Left lobe of liver (tissue), 2 donors: ENCODE measurements at places on chromosomes 13 and 19. TPM values are rescaled to one million over a fixed set of nuclear protein-coding genes. Genes with fewer than 3 reads are reported as not detected.

Gene KLK2
- not detected for total RNA-seq

Gene C3
- 11,297 TPM for total RNA-seq

DNA sequence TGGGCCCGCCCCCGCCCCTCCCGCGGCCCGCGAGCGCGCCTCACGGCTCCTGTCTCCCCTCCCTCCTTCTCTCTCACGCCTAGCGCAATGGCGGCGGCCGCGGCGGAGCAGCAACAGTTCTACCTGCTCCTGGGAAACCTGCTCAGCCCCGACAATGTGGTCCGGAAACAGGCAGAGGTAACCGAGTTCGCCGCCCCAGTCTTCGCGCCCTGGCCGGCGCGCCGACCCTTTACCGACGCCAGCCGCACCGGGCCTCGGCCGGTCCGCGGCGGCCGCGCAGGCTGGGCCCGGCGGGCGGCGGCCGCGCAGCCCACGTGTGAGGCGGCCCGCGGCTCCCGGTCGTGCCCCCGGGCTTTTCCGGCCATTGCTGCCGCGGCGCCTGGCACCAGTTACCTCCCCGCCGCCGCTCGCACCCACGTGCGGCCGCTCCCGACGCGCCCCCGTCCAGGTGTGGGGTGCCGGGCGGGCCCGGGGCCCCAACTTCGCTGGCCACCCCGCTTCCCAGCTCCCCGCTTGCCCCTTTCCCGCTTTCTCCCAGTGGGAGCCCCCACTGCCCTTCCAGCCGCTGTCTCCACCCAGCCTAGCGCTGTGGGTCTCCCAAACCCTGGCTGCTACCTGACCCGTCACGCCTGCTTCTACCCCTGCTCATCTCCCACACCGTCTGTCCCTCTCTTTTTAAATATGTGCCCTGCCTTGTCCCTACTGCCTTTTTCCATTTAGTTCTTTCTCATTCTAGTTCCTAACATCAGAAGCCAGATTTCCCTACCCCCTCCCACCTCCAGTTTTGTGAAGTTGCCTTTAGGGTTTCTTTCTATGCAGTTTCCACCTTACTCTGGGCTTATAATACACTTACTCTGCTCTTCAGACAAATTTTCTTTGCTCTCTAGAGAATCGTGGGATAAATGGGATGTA is 23.4 kb downstream of the IPO5 start:
- no peak for DNase-seq

DNA sequence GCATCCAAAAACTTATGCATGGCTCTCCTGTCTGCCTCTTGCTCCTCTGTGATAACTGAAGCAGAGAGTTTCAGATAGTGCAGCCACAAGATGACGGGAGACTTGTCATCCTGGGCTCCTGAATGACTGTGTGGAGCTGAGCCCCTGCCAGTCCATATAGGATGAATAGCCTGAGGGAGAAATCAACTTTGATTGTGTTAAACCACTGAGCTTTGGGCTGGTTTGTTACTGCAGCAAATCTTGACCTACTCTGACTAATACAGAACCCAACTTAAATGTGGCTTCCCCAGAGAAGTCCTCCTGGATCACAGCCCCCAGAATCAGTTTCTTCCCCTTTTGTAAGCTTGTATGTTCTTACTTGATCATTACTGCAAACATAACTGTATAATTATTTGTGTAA is 11.2 kb upstream of the ATG4D start:
- DNase-seq, result no peak

GRCh38 chr13:34772881-34773280 is 169.2 kb upstream of the NBEA start:
- DNase-seq, result no peak

GRCh38 chr19:15357906-15358305 is 21.7 kb downstream of the AKAP8 start:
- DNase-seq, result peak; percentile 85

DNA sequence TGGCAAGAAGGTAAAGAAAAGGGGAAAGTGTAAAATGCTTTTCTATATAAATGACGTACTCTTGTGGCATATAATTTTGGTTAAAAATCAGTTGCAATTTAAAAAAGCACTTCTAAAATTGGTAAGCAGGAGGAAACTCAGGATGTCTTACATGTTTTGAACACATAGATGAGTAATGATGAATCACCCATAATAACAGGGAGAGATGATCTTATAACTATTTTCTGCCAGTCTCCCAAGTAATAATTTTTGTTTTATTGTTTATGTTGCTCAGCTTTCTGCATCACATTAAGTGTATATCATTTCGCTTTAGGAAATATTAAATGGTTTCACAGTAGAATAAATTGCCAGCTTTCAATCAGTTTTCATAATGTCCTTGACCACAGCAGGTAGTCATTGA is 1430.7 kb upstream of the PCDH20 start:
- no peak for DNase-seq

GRCh38 chr19:33293255-33294057 is 8.9 kb downstream of the CEBPA start:
- peak; percentile 78 for DNase-seq

- no peak for DNase-seq
Observed at GRCh38 chr19:46579361-46579879, 21.7 kb upstream of the CALM3 start.

- DNase-seq, result no peak
Observed at GRCh38 chr19:12162513-12162881, 399 bp upstream of the ZNF136 start.

DNA sequence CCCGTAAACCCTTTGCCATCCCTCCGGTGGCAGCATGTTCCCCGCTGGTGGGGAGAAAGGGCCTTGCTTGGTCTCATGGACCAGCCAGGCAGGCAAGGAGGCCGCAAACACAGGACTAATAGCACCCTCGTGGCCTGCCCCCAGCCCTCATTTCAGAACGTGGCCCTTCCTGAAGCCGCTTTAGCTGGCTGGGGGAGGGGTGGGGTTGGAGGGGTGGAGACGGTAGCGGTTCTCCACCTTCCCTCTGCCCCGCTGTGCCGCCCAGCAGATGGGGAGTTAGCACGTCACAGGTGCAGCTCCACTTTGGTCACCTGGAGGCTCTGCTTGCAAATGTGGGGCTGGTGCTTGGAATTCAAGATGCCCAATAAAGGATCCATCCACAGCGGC is 59.3 kb upstream of the URI1 start:
- DNase-seq, result no peak

GRCh38 chr19:34493038-34493648 is 11.6 kb downstream of the WTIP start:
- DNase-seq, result no peak

- DNase-seq, result no peak
Observed at GRCh38 chr13:100440751-100441425, 147.7 kb downstream of the GGACT start.

DNA sequence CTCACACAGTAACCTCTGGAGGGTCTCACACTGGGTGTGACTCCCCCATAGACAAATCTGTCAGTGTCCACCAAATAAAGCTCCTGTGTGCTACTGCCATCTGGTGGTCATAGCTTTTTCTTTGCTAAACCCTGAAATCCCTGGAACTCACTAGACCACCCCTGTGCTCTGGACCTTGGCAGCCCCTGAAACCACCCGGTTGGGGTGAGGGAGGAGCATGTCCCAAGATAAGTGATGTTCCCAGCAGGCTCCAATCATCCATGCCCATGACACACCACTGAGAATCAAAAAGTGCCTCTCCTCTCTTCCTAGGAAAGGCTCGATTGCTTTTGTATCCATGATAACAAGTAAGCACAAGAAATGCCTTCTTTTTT is 6.5 kb upstream of the HSD17B14 start:
- no peak for DNase-seq

DNA sequence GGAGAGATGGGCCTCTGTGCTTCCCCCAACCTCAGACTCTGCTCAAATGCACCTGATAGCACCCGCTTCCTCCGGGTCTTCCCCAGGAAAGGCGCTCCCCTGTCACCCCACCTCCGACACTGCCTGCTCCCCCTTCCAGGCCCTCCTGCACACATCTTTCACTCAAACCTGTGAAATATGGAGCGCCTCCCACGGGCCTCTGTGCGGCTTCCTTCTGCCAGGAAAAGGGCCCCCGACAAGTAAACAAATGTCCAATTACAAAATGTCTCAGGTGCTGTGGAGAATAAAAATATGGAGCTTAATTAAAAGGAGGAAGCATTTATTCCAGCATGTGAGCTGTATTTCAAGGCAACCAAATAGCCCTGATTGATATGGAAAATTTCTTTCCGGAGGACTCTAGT is 15.6 kb upstream of the CCNE1 start:
- DNase-seq, result no peak

DNA sequence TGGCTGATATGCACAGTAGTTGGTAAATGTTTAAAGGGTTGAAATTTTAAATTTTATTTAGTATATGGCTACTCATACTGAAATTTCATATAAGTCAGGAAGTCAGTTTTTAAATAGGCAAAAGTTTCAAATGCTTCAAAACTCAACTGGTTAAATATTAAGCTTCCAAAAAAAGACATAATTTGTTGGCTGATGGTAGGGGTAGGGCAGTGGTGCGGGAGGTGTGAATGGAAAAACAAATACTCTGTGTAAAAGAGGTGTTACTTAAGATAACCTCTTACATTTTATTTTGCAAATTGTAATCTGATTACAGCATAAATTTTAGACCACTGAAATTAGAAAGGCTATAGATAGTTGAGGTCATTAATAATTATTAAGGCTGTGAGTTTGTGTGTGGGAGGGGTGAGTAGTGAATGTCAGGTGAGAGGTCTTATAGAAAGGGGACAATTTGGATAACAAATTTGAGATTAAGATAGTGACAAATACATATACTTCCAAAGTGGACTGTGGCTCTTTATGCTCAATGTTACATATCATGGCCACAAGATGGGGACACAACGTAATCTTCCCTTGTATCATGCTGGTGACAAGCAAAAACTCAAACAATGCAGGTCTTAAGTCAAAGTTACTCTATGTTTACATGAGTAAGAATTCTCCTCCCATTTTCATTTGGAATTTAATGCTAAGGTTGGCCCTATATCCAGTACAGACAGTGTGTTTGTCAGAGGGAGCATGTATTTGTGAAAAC is 36.6 kb upstream of the OXGR1 start:
- no peak for DNase-seq

DNA sequence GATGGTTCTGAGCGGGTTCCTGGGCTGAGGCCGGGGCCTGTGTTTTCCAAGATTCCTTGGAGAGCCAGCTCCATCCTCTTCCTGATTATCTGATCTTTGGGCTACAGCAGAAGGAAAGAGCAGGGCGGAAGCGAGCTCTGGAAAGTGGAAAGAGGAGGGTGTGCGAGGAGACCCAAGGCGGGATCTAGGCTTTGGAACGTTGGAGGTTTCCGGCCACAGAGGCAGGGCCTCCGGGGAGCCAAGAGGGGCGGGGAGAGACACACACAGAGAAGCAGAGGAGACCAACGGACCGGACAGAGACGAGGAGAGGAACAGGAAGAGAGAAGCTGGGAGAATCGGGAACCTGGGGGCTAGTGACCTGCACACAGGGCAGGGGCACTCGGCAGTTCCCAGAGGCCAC is at the start of gene CLEC11A:
Gene CLEC11A (plus strand): TSS at position 296 of the 400 bp plus-strand sequence. CDS start 162 bp downstream, outside the sequence.
- DNase-seq, result no peak

DNA sequence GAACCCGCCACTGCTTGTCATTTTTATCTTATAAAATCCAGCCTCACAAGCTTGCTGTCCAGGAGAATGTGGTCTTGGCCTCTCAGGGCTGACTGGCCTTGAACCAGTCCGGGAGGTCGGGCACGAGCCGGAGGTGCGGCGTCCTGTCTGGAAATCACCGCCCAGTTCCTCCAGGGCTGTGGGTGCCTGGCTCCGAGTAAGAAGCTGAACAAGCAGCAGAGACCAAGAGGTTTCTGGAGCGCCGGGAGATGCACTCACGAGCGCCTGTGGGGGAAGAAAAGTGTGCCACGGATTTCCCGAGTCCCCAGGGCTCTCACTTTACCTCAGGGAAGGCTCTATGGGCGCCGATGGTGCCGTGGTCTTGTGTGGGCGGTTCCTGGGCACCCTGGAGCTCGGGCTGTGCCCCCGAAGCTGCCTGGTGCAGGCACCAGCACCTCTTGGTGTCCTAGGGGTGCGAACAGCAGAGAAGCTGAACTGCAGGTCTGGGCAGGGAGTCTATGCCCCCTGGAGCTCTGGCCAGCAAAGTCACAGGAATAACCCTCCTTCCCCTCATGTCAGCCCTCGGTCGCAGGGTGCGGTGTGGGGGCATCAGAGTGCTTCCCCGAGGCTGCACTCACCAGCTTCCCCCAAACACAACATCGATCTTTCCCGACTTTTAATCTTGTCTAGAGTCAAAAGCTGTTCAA is 50.0 kb downstream of the GAS6 start:
- no peak for DNase-seq

DNA sequence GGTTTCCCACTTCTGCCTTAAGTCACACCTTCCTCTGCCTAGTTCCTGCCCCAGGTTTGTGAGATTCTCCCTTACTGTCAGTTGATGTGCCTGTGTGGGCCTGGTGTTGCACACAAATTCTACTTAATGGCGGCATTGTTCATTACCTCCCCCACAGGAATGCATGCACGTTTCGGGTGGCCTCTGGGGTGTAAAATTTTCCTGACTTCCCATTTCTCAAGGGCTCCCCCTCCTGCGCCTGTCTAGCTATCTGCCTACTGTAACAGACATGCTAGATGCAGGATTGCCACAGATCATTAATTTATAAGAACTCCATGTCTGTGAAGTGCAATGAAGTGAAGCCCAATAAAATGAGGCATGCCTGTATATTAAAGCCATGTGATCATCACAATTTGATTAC is 1466.3 kb downstream of the PCDH9 start:
- no peak for DNase-seq

DNA sequence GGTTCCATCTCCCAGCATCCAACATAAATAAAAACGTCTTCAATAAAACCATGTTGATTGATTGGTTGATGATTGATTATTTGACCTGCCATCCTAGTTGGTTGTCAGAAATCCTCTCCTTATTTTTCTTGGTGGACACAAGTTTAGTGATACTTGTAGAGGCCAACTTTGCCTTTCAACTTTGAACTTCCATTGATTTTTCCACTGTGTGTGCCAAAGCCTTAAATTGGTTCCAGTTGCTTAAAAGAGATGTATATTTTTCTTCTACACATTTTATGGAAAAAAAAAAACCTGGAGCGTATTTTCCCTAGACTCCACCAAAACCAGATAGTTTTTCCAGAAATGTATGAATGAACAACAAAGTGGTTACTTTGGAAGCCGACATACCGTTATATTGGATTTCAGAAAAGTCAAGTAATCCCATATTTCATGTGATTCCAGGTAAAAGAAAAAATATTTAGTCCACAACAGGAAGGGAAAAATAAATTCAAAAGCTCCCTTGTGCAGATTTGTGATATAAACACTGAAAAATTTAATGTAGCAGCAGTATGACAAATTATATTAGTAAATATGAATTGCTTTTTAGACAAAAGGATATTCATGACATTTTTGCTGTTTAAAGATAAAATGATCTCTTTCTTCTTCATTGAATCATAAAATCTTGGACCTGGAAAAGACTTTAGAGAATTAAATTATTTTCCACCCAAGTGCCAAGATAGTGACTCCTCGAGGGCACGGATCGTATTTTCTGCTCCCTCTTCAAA is 85.2 kb downstream of the MBNL2 start:
- DNase-seq, result no peak
